Tibial nerve (tissue), 4 donors: ENCODE measurements at places on chromosomes 7 and 10. TPM values are rescaled to one million over a fixed set of nuclear protein-coding genes. Genes with fewer than 3 reads are reported as not detected.

DNA sequence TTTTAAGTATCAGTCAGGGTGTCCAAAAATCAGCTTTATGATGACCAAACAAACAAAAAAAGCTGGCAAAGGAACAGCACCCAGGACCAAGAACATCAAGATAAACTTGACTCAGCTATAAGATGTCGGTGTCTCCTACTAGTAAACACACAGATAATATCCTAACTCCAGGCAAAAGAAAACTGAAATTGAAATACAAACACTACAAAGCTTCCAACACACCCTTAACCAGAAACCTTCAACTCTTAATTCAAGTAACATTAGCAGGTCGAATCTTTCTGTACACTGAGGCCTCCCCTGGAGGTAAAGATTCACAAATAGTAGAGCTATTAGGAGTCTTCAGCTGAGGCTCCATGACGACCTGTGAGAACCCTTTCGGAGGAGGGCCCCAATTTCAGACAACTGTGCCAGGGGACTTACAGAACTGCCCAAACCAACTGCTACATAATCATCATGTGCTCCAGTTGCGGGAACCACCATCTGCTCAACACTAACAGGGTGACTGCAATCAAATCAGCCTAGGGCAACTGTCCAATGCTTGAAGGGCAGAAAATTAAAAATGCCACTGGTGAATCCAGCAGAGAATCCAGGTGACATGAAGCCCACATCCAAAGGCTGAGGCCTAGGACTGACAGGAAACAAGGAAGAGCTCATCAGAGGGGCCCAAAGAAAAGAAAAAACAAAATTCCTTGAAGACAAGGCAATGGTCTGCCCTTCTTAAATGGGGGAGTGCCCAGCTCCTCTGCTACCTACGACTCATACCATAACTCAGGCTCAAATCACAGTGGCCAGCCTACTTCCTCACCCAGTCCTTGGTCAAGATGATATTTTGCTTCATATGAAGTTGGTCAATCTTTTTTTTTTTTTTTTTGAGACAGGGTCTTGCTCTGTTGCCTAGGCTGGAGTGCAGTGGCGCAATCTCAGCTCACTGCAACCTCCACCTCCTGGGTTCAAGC lies 20.0 kb downstream of the XPNPEP1 start:
- no peak for DNase-seq

- no peak for DNase-seq
Measured at GRCh38 chr10:6270951-6271350, 68.2 kb downstream of the PFKFB3 start.

GRCh38 chr10:96511044-96511945 lies 2.4 kb downstream of the TLL2 start:
- DNase-seq = no peak

CASP7 gene
- total RNA-seq = 18.4 TPM
